ENCODE measurements at places on chromosomes 11 and 22. TPM values are rescaled to one million over a fixed set of nuclear protein-coding genes. Genes with fewer than 3 reads are reported as not detected.

DTX4 gene
- total RNA-seq: 1.9 TPM

LGALS12 gene
- not detected for total RNA-seq

C22orf42 gene
- not detected for total RNA-seq

- no peak for DNase-seq
- no peaks in the 10 kb centered on the region for H3K27me3 ChIP-seq
- peak overlapping the region; percentile 44 for H3K27ac ChIP-seq
- H3K4me1 ChIP-seq: peaks cover 68% of the 10 kb centered on the region
- H3K36me3 ChIP-seq: peaks cover 52% of the 10 kb centered on the region
- H3K4me3 ChIP-seq: no peak overlapping the region
Observed at GRCh38 chr22:38308791-38309498, 8.3 kb downstream of the CSNK1E start.

DNA sequence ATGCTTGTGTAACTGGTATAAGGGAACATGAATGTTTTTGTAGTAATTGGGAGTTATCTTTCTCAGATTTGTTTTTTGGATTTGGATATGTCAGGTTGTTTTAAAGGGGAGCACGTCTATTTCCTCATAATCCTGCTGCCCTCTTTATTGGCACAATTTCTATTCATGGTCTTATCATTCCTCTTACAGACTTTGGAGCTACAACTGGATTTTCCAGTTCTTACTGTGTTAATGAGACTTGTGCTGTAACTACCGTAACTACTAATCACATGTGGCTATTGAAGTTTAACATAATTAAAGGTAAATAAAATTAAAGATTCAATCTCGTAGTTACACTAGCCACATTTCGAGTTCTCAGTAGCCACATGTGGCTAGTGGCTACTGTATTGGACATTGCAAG is 1.9 kb downstream of the FDX1 start:
- H3K4me1 ChIP-seq: peaks cover 51% of the 10 kb centered on the region
- H3K4me3 ChIP-seq: peak overlapping the region; percentile 91
- no peaks in the 10 kb centered on the region for H3K27me3 ChIP-seq
- H3K36me3 ChIP-seq: peaks cover 8% of the 10 kb centered on the region
- peak overlapping the region; percentile 93 for H3K27ac ChIP-seq

DNA sequence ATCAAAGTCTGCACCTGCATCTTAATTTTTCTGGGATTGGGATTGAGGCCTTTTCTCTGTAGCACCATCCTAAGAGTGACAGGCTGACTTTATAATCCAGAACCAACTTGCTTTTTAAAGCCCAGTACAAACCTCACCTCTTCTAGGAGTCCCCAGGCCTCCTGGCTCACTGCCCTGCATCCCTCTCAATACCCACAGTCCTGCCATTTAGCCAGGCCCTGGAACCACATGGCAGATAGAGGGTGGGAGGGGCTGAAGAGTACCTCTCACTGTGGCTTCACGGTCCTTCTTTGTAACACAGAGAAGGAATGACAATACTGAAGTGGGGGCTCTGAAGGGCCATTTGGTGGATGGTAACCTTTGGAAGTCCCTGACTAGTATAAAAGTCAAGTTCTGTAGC is 63.5 kb upstream of the PHOX2A start:
- peaks cover 20% of the 10 kb centered on the region for H3K4me1 ChIP-seq
- H3K27ac ChIP-seq: no peak overlapping the region
- H3K36me3 ChIP-seq: no peaks in the 10 kb centered on the region
- peaks cover 76% of the 10 kb centered on the region for H3K27me3 ChIP-seq
- no peak overlapping the region for H3K4me3 ChIP-seq

GRCh38 chr22:17217179-17217578 is 2.1 kb downstream of the ADA2 start:
- H3K4me3 ChIP-seq: no peak overlapping the region
- H3K27ac ChIP-seq: no peak overlapping the region
- peaks cover 30% of the 10 kb centered on the region for H3K4me1 ChIP-seq
- H3K27me3 ChIP-seq: no peaks in the 10 kb centered on the region
- DNase-seq: peak; percentile 50
